Activated naive CD4-positive, alpha-beta T cell treated with anti-CD3 and anti-CD28 coated beads for 36 hours (primary cell): ENCODE measurements at places on chromosomes 1 and 21. TPM values are rescaled to one million over a fixed set of nuclear protein-coding genes. Genes with fewer than 3 reads are reported as not detected.

GRCh38 chr1:220347654-220348175 is 75.5 kb upstream of the RAB3GAP2 start:
- no peak for DNase-seq

DNA sequence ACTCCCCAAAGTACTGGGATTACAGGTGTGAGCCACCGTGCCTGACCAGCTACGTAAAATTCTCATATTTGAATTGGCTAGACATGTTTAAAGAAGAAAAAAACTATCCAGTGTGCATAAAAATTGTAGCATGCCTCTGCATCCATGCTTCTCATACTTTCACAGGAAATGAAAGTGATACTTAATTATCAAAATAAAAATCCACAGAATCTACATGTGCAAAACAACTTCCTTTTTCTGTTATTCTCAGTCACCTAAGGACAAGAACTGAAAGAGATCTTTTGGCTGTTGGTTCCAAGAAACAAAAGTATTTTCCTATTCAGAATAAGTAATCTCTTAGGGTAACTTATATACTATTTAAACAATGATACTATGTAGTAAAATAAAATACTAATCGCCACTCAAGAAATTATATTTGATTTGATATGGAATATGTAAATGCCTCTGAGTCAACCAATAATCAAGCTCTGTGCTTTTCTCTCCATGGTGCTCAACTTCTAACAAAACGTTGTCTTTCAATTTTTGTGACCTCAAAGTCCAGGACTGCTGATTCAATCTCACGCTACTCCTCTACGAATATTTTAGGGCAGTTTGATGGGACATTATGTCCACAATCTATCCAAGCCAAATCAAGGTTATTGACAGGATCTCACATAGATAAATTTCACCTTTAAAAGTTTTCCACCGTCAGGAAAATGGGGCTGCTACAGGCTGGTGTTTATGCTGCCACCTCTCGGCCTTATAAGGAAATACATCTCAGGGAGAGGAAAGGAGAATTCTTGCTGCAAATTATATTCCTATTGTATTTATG is 102.7 kb downstream of the ZNF281 start:
- DNase-seq, result peak; percentile 20

GRCh38 chr1:225928186-225929175 is 4.4 kb upstream of the PYCR2 start:
- peak; percentile 51 for DNase-seq

GRCh38 chr1:184514447-184514846 is 127.6 kb downstream of the C1orf21 start:
- no peak for DNase-seq

- no peak for DNase-seq
Measured at GRCh38 chr1:202029727-202030126, 19.3 kb downstream of the ELF3 start.

The RNF186 gene
- total RNA-seq, result not detected

The FAM177B gene
- not detected for total RNA-seq
